ENCODE measurements at places on chromosomes 5 and 9.
A peak's percentile ranks its signal among the peaks of the same experiment; 100 is the strongest.

DNA sequence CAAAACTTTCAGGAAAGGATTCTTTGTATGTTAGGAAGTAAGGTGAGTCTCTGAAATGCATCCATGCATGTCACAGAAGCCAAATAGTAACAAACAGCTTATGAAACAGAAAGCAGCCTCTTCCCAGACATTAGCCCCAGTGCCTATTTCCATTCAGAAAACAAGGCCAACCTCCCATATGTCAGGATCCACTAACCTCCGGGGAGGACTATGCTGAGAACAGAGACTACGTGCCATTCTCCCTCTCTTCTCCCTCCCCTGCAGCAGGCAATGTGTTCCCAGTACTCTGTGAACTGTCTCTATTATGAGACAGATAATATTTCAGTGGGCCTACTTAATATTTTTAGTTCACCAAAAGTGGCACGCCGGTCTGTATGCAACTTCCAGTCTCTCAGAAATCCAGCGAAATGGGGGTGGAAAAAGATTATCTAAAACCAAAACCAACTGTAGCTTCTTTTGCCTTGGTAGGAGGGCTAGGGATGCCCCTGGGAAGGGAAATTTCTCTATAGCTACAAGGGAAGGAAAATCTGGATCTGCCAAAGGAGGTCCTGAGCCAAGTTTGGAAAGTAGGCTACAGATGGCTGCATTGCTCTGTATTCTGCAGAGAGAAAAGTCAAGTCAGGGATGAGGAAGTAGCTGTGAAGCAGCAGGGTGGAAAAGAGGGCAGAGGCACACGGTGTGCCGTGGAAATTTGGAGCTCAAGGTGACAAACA is 42.0 kb downstream of the VLDLR start:
- DNase-seq, result peak; percentile 52

DNA sequence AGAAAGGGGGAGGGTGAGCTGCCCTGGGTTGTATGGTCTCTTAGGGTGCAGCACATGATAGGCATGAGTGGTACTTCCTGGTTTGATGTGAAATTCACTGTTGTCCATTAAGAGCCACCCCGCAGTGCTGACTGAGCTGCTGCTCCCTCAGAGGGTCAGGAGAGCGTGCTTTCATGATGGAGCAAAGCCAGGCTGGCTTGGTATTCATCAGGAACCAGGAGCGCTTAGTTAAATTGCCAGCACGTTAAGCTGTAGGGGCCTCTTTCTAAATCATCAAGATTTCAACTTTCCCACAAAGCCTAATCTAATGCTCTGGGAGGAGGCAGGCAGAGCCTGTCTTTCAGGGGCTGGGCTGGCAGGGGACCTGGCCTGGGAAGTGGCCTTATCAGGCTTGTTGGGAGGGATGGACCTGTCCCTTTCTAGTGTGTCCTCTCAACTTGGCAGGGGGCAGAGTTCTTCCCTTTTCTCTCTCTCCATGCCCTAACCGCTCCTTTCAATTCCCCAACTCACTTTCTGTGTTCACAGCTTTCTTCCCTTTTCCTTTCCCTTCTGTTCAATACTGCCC is 7.9 kb downstream of the CYSTM1 start:
- DNase-seq, result no peak

DNA sequence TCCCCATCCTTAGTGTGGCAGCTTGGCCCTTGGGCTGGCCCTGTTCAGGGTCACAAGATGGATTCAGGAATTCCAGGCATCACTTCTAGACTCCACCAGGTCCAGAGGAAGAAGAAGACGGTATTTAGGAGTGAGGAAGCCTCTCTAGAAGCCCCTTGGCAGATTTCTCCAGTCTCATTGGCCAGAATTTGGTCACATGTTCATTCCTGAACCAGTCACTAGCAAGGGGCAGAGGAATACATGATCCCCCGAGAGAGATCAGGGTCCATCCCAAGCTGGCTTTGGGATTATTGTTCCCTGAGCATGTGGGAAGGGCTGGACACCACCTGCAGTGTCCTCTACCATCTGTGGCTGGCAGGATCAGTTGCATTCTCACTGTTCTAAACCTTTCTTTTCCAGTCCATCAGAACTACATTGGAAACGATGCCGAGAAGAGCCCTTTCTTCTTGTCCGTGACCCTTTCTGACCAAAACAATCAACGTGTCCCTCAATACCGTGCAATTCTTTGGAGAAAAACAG is 48.5 kb downstream of the GARNL3 start:
- no peak for DNase-seq

DNA sequence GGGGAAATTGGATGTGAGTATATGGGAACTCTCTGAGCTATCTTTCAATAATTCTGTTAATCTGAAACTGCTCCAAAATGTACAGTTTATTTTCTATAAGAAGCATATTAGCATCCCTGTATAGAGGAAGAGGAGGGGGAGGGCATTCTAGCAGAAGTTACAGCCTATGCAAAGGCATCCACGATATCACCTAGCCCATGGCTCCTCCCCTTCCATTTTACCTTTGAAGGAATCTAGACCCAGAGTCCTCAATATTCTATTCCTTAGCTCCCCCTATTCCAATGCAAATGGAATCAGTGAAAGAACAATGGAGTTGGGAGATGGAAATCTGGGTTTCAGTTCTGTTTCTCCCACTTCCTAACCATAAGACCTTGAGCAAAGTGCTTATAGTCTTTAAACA is 132.9 kb upstream of the IFNE start:
- no peak for DNase-seq

- no peak for DNase-seq
These were observed 206.1 kb downstream of the RGS3 start for GRCh38 chr9:113669522-113670115.

DNA sequence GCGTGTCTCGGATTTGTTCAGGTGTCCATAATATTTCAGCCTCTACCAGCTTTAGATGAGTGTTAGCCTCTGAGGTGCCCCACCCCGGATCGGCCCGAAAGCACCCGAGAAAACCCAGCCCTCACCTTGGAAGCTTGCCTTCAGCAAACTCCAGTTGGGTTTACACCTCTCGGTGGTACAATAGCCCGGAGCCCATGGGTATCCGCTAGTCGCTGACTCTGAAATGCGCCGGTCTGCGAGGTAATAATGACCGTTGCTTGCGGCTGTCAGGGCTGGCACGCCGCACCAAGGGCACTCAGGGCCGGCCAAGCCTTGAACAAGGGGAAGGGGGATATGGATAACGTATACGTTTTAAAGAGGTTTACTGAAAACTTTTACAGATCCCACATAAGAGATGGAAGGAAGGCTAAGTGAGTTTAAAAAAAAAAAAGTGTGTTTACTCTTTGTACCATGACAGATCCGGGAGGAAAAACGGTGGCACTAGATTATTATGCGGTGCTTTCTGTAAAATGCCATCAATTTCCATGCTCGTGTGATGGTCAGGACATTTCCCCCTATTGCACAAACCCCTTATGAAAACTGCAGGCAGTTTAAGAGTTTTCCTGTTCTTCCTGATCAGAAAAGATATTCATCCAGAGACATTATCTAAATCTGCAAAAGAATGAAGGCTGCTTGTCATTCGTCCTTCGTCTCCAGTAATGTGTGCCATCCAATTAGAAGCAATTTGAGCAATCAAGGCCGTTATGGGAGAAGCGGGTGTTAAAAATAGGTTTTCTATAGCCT is 124.2 kb downstream of the TMEM161B start:
- DNase-seq, result peak; percentile 0

- DNase-seq, result no peak
These were observed 300.0 kb upstream of the VLDLR start for GRCh38 chr9:2321523-2322148.

- DNase-seq, result no peak
These were observed 39.2 kb upstream of the HAND1 start for GRCh38 chr5:154517181-154517580.

GRCh38 chr9:93155716-93156474 is 21.8 kb upstream of the NINJ1 start:
- DNase-seq, result no peak
